ENCODE measurements at places on chromosomes 16 and 17.
A peak's percentile ranks its signal among the peaks of the same experiment; 100 is the strongest.

DNA sequence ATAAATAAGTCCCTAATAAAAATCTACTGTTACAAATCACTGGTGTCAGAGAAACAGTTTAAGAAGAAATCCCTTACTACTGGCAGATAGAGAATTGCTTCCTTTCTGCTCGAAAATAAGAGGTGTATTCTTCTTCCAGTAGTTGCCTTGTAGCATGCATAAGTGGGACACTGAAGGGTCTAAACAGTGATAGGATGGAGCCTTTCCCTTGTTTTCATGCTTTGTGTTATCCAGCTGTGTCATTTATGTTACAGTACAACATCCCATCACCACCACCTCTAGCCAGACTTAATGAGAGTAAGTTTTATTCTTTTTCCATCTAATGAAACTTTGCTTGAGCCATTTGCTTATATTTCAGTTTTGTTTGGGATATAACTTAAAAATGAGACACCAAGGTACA, 54.3 kb downstream of the NLK start:
- no peak for DNase-seq

DNA sequence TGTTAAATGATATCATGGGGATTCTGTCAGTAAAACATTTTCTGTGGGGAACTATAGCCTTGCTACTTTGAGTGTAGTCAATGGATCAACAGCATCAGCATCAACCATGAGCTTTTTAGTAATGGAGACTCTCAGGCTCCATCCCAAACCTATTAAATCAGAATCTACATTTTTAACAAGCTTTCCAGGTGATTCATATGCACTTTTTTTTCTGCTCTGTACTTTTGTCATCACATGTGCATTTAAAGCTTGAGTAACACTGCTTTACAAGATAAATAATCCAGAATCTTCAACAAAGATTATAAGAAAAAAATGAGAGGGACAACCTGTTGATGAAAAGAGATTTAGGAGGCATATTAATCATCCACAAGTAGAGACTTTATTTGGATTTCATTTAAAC, 23.5 kb downstream of the NUP93 start:
- no peak for DNase-seq

GRCh38 chr17:78828470-78829185, 12.0 kb downstream of the USP36 start:
- DNase-seq, result no peak

- DNase-seq, result no peak
Measured at GRCh38 chr16:66359012-66359411, 7.5 kb upstream of the CDH5 start.

DNA sequence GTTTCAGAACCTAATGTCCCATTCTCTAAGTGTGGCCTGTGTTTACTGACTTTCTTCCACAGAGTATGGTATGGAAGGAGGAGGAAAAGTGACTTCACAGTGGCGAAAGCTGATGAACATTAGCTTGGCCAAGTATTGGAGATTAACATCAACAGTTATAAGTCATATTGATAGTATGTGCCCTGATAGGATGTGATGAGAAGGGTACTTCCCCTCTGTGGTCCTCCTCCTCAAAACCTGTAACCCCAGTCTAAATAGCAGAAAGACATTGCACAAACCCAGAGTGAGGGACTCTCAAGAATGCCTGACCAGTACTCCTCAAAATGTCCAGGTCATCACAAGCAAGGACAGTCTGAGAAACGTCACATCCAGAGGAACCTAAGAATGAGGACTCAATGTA, 73.1 kb downstream of the CLEC16A start:
- no peak for DNase-seq

DNA sequence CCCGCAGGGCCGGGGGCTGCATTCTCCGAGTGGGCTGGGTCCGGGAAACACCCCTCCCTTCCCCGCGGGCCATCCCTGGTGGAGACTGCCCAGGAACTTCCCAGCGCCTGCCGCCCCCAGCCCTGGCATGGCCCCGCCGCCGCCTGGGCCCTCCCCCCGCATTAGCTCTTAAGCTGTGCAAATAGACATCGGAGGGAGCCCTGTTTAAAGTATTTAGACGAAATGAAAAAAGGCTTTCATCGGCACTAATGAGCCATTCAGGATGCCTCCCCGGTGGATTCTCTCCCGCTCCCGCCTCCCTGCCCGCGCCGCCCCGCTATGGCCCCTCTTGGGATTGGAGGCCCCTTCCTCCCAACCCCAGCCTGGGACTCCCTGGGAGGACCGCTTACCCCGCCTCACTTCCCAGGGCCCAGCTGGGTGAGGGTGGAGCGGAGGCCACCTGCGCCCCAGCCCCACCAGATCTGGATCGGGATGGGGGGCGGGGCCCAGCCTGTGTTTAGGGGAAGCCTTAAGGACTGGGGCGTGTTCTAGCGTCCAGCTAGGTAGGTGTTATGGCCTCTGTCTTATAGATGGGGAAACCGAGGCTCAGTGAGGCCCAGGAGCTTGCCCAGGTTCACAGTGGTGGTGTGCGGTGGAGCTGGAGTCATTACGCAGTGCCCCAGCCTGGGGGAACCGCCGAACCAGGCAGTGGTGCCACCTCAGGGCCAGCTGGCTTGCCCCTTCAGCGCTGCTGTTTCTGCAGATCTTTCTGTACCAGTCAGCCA, 19.7 kb downstream of the SEZ6 start:
- peak; percentile 94 for DNase-seq

DNA sequence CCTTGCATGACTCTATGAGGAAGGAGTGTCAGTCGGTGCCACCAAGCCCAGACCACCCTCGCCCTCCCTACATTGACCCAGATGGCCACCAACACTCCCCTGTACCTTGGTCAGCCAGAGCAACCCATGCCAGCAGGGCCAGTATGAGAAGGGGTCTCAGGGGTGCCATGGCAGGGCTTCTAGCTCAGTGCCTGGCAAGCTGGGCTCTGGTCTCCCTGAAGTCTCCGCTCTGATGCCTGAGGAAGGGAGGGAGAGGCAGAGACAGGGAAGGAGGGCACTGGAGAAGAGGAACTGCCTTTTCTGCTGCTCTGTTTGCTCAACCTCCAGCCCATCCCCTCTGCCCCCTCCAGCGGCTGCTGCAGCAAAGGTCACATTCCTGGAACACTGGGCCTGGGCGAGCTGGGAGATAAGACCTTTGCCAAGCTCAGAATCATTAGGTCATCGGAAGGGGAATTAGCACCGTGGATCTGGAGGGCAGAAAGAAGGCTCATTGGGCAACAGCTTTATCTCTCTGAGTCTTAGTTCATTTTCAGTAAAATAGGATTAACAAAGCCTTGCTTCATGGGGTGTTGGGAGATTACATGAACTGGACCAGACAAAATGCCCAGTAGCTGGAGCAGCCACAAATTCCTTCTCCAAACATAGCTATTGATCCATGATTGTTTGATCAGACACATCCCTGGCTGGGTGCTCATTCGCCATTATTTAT, at the start of gene VTN:
TSS of gene VTN (minus strand) at position 273 of the 709 bp plus-strand sequence. CDS start at position 169, 104 bp downstream.
- DNase-seq, result no peak

- peak; percentile 37 for DNase-seq
Measured at GRCh38 chr17:80799538-80800480, 191.8 kb upstream of the CHMP6 start.

All from NCI-H345 (cell line).